NCI-H187 treated with DMSO at 0.1 percent for 48 hours (cell line): ENCODE measurements at places on chromosomes 3 and 15.
A peak's percentile ranks its signal among the peaks of the same experiment; 100 is the strongest.

- DNase-seq, result no peak
These were observed 4.3 kb upstream of the ITIH3 start for GRCh38 chr3:52790337-52790736.

DNA sequence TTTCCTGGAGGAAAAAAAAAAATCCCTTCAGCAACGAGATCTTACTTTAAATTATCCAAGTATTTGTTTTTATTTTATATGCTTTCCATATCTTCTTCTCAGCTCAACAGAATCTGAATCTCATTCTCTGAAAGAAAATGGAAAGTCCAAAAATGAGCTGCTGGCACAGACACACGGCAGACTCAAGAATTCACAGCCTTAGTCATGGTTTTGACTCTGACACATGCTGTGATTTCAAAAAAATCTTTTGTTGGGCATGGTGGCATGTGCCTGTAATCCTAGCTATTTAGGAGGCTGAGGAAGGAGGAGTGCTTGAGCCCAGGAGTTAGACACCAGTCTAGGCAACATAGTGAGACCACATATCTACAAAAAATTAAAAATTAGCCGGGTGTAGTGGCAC lies 565.0 kb downstream of the MAGI1 start:
- no peak for DNase-seq

DNA sequence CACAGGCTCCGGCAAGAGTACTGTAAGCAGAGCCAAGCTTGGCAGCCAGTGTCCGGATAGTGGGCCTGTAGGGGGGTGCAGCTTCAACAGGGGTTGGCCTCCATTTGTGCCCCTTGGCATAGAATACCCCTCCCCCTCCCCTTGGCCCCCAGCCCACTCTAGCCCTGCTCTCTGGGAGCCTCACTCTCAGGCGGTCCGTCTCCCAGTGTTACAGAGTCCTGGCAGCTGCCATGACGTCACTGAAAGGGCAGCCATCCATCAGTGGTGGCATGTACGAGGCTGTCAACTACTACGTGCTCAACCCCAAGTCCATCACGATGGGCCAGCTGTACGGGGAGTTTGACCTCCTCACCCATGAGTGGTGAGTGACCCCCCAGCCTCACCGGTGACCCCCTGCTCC lies 50.4 kb downstream of the DNAH1 start:
- DNase-seq, result no peak

DNA sequence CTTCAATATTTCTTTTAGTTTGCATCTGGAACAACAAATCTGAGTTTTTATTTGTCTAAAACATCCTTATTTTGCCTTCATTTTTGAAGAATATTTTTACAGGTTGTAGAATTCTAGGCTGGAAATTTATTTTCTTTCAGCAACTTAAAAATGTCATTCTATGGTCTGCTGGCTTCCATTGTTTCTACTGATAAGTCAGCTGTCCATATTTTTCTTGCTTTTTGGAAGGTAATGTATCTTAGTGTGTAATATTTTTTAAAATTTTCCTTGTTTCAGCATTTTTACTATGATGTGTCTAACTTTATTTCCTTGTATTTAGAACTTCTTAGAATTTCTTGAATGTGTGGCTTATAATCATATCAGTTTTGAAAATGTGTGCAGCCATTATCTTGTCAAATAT lies 37.0 kb downstream of the SEMA6D start:
- DNase-seq, result no peak

- no peak for DNase-seq
These were observed 730 bp upstream of the RPL14 start for GRCh38 chr3:40456279-40456939.

DNA sequence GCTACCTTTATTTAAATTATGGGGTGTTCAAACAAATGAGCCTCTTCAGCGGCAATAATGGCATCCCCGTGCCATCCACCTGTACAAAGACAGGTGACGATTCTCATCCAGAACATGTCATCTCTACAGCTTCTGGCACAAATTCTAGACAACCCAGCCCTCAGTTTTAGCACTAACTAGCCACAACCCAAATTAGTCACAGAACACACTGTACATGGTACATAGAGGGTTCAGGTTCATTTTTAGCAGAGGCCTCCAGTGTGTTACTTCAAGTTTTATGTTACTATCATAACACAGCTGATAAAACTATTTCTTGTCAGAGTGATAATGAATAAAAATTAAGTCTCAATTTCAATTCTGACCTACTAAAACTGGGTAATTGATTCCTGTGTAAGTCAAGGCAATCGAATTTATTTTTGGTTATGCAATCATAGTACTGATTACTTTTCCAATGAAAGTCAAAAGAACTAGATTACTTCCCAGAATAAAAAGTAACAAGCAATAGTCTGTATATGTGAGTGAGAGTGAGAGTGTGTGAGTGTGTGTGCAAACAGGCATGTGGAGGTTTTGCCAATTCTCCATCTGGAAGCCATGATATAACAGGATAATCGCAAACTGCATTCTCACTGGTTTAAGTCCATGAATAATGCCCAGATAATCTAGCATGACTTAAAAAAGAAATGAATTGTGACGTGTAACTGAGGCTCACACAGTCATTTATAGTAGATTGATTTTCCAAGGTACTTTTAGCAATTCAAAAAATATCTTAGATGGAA lies 37.4 kb downstream of the SHQ1 start:
- no peak for DNase-seq

DNA sequence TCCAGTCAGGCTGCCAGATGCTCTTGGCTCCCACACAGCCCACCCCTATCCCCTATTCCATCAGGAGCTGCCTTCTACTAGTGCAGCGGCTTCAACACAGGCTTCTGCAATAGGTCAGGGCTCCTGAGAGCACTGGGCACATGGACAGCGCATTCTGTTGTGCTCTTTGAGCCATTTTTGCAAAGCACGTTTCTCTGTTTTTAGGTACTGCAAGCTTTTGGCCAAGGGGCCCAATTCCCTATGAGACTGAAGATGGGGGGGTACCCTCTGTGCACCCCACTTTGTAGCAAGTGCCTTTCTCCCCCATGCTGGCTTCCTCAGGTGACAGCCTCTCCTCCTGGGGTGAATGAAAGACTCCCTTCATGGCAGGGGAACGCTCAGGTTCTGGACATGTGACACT lies 31.2 kb downstream of the CHDH start:
- DNase-seq, result no peak

- DNase-seq, result no peak
These were observed 34.0 kb downstream of the PLEKHO2 start for GRCh38 chr15:64875641-64876223.

- no peak for DNase-seq
These were observed 395 bp downstream of the ZFAND6 start for GRCh38 chr15:80059786-80060355.

DNA sequence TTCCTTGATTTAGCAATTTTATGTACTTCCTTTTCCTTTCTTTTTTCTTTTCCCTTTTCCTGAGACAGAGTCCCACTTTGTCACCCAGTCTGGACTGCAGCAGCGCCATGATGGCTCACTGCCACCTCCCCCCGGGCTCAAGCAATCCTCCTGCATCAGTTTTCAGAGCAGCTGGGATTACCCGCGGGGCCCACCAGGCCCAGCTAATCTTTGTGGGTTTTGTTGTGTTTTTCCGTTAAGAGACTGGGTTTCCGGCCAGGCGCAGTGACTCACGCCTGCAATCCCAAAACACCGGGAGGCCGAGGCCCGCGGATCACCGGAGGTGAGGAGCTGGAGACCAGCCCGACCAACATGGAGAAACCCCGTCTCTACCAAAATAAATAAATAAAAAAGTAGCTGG lies 17.7 kb downstream of the GOLGA8S start:
- DNase-seq, result no peak

DNA sequence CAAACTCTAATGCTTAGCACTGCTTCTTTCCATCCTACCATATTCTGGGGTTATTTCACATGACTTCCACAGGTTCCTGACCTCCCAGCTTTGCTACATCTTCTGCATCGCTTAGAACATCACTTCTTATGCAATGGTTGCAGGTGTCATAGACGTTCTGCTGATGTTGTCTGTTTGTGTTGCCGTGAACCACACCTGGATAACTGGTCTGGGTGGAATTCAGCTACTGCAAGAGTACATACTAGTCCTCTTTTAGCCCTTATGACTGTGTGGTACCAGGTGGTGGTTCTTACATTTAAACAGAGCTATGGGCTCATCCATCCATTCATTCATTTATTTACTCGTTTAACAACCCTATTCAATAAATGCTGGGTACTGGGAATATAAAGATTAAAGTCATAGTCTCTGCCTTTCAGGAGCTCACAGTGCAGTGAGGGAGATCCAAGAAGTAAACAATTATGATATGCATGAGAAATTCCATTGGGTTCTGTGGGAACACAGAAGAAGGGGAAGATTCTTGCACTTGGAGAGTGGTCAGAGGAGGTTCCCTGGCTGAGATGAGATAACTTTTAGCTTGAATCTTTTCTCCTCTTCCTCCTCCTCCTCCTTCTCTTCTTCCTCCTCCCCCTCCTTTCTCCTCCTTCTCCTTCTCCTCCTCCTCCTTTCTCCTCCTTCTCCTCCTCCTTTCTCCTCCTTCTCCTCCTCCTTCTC lies 30.8 kb downstream of the TMEM45A start:
- no peak for DNase-seq

- DNase-seq, result no peak
These were observed 12.6 kb upstream of the GRIP2 start for GRCh38 chr3:14552717-14553116.

DNA sequence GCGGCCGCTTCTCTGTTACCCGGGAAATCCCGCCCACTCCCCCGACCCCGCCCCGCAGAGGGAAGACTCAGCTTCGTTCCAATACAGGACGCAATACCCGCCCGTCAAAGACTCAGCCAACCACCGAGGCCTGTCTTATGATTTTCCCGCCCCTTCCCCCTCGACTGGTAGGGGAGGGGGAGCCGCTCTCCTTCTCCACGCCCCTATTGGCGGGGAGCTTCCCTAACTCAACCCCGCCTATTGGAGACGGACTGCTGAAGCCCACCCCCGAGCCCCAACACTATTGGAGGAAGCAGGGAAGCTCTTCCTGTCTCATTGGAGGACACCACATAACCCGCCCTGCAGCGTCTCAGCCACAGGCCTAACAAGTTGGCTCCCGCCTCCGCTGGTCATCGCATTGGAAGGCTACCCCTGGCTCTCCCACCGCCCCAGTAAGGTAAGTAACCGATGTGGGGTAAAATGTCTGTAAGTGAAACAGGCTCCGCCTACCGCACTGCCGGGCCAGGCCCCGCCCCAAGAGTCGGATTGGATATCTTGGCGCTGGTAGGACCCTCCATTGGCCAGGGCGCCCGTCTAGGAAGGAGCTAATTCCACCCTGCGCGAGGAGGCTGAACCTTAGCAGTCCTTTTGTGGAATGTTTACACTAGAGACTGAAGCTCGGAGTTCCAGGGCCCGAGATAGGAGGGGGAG lies at the start of gene SIN3A:
SIN3A (minus strand) TSS at position 17 of the 690 bp plus-strand sequence. CDS start 21,315 bp downstream, outside the sequence.
- peak; percentile 90 for DNase-seq

- DNase-seq, result no peak
These were observed 950 bp upstream of the EHHADH start for GRCh38 chr3:185254799-185255198.

- no peak for DNase-seq
These were observed 116.6 kb upstream of the IQSEC1 start for GRCh38 chr3:13189639-13190377.

DNA sequence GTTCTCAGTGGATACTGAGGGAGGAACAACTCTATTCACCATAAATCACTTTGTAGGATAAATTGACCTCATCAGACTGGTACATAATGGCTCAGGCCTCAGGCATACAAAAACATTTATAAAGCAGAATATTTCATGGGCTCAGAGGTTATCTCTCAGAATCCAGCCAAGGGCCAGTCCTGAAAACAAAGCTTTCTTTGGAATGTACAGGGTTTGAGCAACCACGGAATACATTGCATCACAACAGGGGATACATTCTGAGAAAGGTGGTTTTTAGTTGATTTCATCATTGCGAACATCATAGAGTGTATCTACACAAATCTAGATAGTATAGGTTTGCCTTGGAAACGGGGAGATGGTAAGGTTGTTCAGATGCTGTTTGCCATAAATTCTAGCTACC lies 33.4 kb upstream of the CTDSPL2 start:
- no peak for DNase-seq

DNA sequence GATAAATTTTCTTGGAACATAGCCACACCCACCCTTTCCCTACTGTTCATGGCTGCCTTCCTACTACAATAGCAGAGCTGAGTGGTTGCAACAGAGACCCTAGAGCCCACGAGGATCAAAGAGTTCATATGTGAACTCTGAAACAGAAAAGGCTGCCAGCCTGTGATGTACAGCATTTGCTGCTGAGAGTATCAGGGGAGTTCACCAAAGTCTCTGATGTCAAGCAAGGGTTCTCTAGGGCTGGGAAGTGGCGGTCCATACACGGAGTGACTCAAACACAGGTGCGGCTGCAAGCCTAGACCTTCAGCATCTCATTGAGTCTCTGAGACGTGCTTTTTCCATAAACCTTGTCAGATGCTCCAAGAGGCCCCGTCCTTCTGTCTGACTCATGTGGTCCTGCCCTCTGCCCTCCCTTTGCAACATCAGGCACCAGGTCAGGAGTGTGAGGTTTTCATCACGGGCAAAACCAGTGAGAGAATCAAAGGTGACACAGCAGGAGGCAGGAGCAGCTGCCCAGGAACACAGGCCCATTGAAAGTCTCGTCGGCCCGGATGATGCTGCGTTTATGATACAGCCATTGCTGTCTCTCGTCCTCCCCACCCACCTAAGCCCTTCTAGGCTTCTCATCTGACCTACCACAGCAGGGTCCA lies 42.9 kb downstream of the PCSK6 start:
- DNase-seq, result no peak

DNA sequence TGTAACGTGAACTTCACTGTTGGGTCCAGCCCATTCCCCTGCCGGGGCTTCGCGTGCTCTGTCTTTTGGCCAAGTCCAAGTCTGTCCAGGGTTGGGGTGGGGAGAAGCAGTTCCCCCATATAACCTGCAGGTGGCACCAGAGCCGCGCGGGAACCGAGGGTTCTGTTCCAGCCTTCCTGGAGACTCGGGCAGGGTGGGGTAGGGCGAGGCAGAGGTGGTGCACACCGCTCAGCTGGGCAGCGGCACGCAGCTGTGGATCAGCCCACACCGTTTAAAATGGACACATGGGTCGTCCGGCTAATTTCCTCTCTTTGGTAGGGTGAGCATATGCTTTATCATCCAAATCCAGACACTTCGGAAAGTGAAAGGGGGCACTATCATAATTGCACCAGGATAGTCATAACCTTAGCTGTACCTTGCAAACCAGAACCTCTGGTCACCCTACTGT lies 118.1 kb downstream of the TBC1D2B start:
- no peak for DNase-seq

- DNase-seq, result no peak
These were observed 17.3 kb upstream of the RAB11A start for GRCh38 chr15:65851981-65852380.

GRCh38 chr15:70192041-70192440 lies 94.3 kb upstream of the TLE3 start:
- no peak for DNase-seq
